ACHN (cell line): ENCODE measurements at places on chromosomes 5 and 9.

DNA sequence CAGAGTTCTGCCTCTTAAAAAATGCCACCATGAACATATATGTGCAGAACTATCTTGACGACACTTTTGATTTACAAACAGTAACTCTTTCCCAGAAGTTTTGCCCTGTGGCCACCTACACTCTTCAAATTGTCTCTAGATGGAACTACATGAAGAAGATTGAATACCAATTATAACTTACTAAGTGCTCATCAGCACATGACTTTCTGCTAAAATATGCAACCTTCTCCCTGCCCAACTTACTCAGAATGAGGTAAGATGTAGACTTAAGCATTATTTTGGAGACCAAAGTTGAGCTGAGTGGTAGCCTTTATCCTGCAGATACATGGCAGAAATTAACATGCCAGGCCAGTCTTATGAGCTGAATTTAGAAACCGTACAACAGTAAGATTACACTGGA is 105.4 kb downstream of the SEMA5A start:
- DNase-seq = no peak

DNA sequence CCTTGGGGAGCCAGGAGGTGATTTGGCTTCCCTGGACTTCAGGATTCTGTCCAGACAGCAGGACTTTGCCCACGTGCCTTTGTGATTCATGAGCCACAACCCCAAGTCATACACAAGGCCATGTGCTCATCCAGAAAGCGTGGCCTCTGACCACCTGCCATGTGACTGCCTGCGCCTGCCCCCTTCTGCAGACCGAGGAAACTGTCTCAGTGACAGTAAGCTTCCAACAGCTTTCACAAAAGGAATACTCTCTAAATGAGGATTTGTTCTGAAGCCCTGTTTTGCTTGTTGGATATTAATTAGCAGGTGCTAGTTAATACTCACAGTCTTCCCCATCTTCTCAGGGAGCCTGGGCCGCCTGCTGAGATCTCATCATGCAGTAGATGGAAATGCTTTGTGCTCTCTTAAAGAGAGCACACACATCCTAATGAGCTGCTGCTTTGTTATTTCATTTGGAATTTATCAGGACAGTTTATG is 36.9 kb upstream of the ANGPTL2 start:
- peak; percentile 47 for DNase-seq

DNA sequence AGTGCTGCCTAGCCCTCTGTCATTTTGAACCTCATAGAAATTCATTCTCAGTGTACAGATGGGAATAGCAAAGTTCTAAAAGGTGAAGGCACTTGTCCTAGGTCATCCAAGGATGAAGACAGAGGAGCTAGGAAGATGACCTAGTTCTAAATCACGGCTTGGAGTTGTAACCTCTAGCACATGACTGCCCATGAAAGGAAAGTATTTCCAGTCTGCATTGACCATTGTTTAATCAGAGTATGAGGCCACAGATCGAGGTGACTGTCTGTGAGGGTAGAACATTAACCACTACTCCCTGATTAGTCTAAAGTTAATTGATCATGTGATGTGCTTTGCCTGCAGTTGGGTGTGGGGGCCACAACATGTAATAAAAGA is 674 bp upstream of the TNFSF15 start:
- no peak for DNase-seq

DNA sequence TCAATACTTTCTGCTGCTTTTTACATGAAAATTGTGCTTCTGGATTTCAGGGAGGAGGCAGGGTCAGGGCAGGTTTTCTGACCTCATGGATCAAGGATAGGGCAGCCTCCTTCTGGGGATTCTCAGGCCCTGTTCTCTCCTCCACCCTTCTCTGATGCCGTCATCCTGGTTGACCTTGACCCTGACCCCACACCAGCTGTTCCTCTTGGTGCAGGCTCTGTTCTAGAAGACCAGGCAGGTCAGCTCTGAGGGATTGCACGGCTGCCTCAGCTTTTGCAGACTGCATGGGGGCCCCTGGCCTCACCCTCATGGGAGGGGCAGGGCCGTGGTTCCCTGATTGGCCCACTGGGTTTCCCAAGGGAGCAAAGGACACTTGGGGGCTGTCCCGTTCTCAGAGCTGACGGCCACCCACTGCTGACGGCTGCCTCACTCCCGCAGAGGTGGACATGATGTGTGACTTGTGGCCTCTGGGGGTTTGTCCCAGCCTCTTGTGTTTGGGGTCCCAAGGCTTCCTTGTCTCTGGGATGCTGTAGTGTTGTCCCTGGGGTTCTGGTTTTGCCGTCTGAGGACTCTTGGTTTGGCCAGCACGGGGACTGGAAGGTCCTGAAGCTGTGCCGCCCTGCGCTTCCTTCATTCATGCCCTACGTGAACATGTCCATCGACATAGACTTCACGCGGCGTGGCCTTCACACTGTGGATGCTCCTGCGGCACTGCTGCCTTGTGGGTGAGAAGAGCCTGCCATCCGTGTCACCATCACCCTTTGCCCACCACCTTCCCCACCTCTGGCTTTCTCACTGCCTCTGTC is 34.5 kb downstream of the CEP72 start:
- no peak for DNase-seq

GRCh38 chr5:31066655-31067328 is 126.7 kb upstream of the CDH6 start:
- DNase-seq = no peak

DNA sequence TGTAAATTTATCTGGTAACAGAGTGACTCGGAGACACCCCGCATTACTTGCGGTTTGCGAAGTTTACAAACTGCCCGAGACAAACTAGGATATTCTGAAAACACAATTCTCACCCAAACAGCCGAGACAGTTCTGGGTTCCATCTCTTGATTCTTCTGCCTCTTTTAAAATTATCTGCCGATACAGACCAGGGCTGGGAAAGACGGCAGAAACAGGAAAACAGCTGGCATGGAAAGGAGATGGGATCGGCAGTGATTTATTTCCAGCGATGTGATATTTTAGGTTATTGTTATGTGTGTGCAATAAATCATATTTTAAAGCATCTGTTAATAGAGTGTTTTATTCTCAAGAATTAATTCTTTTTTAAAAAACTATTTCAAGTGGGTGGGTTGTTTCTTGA is 93.3 kb upstream of the LMX1B start:
- DNase-seq = no peak

DNA sequence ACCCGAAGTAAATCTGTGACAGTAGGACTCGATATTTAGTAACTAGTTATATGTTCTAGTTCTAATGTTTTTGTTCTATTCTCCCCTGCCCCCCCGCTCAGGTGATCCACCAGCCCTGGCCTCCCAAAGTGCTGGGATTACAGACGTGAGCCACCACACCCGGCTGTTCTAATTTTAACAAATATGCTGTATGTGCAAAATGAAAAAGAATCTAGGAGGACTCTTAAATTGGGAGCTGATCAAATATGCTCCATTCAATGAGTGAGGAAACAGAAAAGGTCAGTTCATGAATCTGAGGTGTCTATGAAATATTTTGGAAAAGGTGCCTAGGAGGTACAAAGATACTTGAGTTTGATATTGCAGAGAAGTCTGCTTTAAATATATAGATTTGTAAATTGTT is 16.8 kb downstream of the CENPK start:
- DNase-seq = no peak

DNA sequence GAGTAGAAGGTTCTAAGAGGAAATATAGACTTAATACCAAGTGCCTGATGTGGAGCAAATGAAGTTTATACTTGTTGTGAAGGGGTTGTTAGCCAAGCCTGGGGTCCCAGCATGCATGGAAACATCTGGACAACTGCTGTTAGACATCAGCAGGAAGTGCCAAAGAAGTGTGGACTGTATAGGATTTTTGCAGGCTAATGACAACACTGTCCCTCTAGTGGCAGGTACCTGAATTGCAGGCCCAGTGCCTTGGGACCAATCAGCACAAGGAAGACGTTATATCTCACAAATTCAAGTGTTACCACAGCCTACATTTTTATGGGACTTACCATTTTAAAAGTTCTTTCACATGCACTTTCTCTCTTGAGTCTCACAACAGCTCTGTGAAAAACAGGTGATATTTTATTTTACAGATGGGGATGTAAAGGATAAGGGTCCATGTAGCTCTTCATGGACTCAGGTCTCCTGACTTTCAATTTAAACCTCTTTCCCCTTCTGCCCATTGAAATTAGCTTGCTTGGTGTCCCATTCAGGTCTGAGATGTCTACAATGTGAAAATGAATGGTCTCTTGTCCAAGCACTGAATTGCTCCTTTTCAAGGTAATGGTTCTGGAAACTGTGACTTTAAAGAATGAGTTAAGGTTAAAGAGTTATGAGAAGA is 89.0 kb upstream of the MAP1B start:
- peak; percentile 50 for DNase-seq

GRCh38 chr9:35258660-35259474 is 97.1 kb downstream of the UNC13B start:
- DNase-seq = peak; percentile 50

- no peak for DNase-seq
Observed at GRCh38 chr9:93599571-93600403, 23.4 kb downstream of the PHF2 start.

GRCh38 chr9:3660936-3661335 is 135.1 kb upstream of the RFX3 start:
- DNase-seq = no peak

DNA sequence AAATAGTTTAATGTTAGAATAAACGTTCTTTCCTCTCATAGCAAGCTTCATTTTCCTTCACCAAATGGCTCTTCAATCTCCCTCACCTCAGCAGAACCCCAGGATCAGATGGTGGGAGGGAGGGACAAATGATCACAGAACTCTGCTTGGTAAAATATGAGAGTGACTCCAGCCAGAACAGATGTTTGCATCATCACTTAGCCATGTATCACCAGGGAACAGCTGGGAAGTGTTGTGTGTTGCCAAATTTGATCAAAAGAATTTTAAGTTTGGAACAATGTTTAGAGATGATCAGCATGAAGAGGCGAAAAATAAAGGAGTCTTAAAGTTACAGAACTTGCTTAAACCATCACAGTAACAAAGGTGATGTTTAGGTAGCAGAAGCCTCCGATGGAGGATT is 115.7 kb downstream of the FRMD3 start:
- DNase-seq = no peak

DNA sequence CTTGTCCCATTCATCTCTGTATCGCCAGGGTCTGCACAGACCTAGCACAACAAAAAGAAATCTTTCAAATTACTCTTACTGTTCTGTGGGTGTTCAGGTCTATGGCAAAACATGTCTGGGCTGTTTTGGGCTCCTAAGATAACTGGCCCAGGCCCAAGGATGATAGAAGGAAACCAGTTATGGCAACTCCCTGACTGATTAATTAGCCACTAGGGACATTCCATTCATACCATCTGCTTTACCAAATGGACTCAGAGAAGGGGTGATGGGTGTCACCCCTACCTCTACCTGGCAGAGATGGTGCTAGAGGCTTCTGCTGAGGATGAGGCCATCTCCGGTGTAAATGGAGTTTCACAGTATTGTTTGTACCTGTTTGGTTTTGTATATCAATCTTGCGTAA is 1.9 kb downstream of the SLC31A2 start:
- no peak for DNase-seq

- no peak for DNase-seq
Observed at GRCh38 chr9:97524424-97524823, 23.0 kb downstream of the TMOD1 start.

DNA sequence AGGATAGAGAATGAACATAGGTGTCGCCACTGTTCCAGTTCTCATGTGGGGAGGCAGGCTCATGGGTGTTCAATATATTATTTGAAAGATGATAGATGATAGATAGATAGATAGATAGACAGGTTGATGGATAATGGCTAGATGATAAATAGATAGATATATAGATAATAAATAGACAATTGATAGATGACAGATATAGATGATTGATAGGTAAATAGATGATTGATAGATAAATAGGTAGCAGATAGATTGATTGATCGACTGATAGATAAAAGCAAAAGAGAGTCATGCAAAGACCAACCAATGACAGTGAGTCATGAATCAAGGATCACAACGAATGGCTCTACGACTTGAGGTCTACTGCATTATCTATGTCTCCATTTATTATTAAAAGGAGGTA is 30.4 kb downstream of the SPARC start:
- no peak for DNase-seq

DNA sequence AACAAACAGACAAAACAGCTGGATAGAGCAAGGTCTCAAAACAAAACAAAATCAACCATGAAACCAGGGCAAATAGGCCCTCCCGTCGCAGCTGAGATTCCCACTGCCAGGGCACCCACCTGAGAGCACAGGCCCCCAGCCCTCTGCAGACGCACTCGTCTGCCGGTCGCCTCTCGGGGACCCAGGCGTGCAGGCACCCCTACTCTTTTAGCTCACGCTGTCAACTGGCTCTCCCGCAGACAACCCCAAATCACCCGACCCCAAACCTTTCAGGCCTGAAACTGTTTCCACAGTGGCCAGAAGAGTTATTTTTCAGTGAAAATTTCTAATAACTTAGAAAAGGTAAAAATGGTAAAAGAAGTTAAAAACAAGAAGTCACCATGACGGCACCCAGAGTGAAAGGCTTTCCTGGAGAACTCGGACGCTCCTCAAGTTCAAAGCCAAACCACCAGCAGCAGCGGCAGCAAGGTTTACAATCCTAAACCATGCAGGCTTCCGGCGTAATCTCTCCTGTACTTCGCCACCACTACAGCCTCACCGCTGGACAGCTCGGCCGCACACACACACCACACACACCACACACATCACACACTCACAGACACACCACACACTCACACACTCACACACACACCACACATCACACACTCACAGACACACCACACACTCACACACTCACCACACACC is 1.9 kb upstream of the UBE2QL1 start:
- no peak for DNase-seq

GRCh38 chr9:131690941-131691573 is 48.8 kb downstream of the RAPGEF1 start:
- DNase-seq = no peak

DNA sequence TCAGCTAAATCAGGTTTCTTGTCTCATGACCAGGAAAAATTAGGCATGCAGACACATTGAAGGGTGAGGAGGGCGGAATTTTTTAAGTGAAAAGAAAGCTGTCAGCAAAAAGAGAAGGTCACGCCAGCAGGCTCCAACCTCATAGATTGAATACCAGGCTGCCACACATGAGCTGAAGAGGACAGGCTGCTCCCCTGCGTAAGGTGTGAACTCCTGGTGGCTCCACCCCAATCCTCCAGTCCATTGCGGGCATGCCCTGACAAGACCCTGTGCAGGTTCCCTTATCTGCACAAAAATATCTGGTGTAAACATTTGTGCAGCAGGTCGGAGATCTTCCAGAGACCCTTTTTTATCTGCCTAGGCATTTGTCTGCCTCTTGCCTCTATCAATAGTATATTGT is 22.9 kb upstream of the TEX10 start:
- no peak for DNase-seq

DNA sequence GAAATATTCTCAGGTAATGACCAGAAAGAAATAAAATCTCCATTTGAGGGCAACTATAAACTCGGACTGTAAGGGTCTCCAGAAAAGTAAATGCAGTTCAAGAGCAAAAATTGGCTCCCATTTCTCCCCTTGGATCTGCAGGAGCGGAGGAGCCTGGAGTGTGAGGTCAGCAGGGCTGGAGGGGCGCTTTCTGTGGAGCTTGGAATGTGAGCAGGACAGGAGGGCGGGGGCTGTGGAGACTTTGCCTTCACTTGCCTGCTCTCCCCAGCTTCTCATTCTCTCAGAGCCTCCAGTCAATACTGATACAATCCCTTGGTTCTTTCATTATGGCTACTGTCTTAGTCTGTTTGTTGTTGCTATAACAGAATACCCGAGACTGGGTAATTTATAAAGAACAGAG is 162.8 kb upstream of the ANKH start:
- no peak for DNase-seq
